ENCODE measurements at places on chromosomes 6 and 20.

DNA sequence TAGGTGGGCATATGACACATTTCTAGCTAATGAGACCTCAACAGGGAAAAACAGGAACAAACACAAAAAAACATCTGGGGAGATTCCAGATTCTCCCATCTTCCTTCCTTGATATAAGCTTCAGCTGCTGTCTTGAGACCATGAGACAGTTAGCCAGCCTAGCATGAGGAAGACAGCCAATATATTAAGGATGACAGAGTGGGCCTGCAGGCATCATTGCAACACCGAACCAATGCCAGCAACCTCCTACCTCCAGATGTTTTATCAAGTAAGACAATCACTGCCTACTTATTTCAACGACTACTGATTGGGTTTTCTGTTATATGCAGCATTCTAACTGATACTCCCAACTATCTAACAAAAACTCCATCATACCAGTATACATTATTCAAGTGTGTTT, 119.0 kb downstream of the ISM1 start:
- no peak for DNase-seq

GRCh38 chr6:157092736-157093135, 230.6 kb downstream of the TMEM242 start:
- no peak for DNase-seq

GRCh38 chr20:23049201-23050075, at the start of gene THBD:
Gene THBD (minus strand): TSS chr20:23049672. CDS start chr20:23049504, 168 bp downstream.
- DNase-seq: no peak

- no peak for DNase-seq
Measured at GRCh38 chr20:24530131-24530680, 60.8 kb downstream of the SYNDIG1 start.

GRCh38 chr6:152070556-152070955, 263.1 kb downstream of the ESR1 start:
- no peak for DNase-seq

- no peak for DNase-seq
Measured at GRCh38 chr20:36663031-36663430, 17.0 kb upstream of the SLA2 start.

- DNase-seq: no peak
Measured at GRCh38 chr6:44652547-44652946, 265.0 kb downstream of the CDC5L start.

- DNase-seq: no peak
Measured at GRCh38 chr6:145235207-145235606, 500.1 kb downstream of the EPM2A start.

DNA sequence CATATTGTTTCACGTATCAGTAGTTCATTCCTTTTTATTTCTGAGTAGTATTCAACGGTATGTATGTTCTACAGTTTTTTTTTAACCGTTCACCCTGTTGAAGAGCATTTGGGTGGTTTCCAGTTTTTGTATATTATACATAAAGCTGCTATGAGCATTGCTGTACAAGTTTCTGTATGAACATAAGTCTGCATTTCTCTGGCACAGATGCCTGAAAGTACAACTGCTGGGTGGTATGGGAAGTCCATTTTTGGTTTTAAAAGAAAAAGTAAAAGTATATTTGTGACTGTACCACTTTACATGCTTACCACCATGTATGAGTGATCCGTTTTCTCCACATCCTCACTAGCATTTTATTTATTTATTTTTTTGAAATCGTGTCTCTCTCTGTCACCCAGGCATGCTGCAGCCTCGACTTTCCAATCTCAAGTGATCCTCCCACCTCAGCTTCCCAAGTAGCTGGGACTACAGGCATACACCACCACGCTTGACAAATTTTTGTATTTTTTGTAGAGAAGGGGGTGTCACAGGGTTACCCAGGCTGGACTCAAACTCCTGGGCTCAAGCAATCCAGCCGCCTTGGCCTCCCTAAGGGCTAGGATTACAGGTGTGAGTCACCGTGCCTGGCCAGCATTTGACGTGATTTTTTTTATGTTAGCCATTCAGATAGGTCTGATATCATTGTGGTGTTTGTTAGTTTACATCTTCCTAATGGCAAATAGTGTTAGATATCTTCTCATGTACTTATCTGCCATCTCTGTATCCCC, 11.0 kb upstream of the SIM1 start:
- no peak for DNase-seq

- no peak for DNase-seq
Measured at GRCh38 chr6:108407904-108408827, 113.3 kb downstream of the AFG1L start.

GRCh38 chr6:514396-514978, 122.9 kb downstream of the IRF4 start:
- no peak for DNase-seq

GRCh38 chr6:8858854-8859331, 423.5 kb upstream of the SLC35B3 start:
- no peak for DNase-seq

DNA sequence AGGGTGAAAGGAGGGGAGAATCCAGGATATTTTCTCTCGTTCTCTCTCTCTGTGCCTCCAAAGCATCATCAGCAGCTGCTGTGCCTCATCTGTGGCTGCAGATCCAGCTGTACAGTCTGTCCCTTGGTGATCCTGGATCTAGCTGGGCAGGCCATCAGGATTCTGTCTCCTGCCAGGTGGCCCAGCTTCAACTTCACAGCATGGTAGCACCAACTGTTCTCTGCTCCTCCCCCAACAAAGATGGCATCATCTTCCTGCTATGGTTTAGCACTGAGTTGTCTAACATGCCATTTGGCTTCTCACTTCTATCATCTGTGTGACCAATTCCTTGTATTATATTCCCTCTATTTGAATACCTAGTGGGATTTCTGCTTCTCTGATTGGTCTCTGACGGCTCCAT, 28.6 kb upstream of the ARFGEF2 start:
- DNase-seq: no peak

DNA sequence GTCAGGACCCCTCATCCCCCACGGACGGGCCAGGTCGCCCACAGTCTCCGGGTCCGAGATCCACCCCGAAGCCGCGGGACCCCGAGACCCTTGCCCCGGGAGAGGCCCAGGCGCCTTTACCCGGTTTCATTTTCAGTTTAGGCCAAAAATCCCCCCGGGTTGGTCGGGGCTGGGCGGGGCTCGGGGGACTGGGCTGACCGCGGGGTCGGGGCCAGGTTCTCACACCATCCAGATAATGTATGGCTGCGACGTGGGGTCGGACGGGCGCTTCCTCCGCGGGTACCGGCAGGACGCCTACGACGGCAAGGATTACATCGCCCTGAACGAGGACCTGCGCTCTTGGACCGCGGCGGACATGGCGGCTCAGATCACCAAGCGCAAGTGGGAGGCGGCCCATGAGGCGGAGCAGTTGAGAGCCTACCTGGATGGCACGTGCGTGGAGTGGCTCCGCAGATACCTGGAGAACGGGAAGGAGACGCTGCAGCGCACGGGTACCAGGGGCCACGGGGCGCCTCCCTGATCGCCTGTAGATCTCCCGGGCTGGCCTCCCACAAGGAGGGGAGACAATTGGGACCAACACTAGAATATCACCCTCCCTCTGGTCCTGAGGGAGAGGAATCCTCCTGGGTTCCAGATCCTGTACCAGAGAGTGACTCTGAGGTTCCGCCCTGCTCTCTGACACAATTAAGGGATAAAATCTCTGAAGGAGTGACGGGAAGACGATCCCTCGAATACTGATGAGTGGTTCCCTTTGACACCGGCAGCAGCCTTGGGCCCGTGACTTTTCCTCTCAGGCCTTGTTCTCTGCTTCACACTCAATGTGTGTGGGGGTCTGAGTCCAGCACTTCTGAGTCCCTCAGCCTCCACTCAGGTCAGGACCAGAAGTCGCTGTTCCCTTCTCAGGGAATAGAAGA, 978 bp downstream of the HLA-A start:
- peak; percentile 49 for DNase-seq

- DNase-seq: peak; percentile 62
Measured at GRCh38 chr6:152170702-152171667, 363.5 kb downstream of the ESR1 start.

DNA sequence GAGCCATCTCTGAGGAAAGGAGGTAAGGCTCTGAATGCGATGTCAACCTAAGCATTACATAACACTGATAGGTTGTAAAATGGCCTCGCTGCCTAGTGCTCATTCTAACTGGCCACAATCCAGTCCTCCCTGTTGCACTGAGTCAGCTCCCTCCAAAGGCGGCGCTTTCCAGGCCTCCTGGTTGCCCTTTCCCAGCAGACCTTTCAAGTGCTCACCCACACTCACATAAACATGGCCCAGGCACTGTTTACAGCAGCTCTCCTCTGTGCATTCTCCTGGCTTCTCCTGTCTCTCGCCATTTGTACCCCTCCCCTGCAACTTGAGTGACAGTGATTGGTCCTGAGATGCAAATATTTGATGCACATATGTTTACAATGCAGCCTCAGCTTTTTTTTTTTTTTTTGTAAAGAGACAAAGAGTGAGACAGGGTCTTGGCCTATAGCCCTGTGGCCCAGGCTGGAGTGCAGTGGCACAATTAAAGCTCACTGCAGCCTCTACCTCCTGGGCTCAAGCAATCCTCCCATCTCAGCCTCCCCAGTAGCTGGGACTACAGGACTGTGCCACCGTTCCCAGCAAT, 36.8 kb upstream of the PRND start:
- no peak for DNase-seq
